ENCODE measurements at places on chromosomes 12 and 14.

GRCh38 chr12:65182012-65182739 is 12.8 kb downstream of the LEMD3 start:
- no peak for DNase-seq

- DNase-seq: no peak
Measured at GRCh38 chr12:92911339-92911738, 17.8 kb downstream of the EEA1 start.

DNA sequence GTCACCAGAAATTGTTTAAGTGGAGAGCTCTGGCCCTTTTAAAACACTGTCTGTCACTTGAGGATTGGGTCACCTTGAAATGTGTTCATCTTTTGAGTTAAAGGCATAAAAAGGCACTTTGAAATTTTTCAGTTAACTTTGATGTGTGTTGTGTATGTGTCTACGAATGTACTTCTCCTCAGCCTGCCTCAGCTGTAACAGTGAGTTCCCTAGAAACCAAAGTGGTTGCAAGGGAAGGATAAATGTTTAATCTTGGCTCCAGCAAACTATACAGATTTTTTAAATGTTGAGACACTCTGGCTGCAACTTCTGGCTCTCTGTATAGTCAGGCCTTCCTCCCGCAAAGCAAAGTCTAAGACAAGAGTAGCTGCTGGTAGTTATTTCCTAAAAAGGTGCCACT is 8.3 kb downstream of the DERA start:
- peak; percentile 30 for DNase-seq

DNA sequence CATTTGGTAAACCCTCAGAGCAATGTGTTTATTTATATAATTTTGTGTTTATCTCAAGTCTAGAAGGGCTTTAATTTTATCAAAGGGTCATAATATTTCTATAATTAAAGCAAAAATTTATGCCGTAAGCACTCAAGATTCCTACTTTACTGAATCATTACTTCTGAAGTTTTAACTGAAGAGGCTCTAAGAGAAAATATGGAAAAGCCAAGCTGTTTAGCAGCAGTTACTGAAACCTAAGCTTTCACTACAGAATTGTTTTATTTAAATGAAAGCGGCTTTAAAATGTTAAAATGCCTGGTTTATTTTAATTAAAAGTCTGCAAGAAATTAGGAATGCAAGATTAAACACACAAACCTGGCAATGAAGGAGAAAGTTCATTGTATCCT is 73.9 kb upstream of the BBS10 start:
- no peak for DNase-seq

GRCh38 chr12:56987551-56988053 is 18.7 kb downstream of the ZBTB39 start:
- peak; percentile 87 for DNase-seq

- no peak for DNase-seq
Measured at GRCh38 chr12:104494137-104494792, 37.5 kb downstream of the CHST11 start.

DNA sequence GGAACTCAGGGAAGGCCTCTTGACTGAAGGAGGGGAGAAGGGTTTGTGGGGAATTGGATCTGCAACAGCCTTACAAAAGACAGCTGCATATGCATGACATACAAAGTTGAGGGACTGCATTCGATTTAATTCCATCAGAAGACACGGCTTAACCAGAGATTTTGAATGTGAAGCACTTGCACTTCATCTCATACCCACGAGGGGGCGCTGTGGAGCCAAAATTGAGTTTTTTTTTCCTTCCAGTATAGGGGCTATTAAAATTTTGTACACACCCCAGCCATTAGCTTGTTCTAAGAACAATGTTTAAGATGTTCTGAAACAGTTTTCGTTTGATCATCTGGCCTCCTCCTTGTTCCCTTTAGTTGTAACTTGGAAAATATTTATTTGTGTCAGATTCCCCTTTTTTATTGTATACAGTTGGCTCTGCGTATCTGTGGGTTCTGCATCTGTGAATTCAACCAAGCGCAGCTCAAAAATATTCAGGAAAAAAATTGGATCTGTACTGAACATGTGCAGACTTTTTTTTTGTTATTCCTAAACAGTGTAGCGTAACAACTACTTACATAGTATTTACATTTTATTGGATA is 1.6 kb downstream of the SUDS3 start:
- DNase-seq: peak; percentile 83

DNA sequence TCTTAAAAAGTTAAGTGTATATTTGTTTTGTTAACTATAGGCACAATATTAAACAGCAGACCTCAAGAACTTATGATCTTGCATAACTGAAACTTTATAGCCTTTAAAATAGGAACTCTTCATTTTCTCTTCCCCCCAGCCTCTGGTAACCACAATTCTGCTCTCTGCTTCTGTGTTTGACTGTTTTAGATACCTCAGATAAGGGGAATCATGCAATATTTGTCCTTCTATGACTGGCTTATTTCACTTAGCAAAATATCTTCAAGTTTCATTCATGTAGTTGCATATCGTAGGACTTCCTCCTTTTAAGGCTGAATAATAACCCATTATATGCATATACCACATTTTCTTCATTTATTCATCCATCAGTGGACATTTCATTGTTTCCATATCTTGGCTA is 131.3 kb downstream of the PTPRO start:
- no peak for DNase-seq

GRCh38 chr14:82003426-82003825 is 469.8 kb upstream of the SEL1L start:
- DNase-seq: peak; percentile 39

GRCh38 chr14:65173973-65174693 is 71.8 kb upstream of the MAX start:
- DNase-seq: no peak

GRCh38 chr12:79769189-79769859 is 78.6 kb upstream of the PAWR start:
- DNase-seq: no peak

GRCh38 chr12:48768147-48768546 is 20.7 kb downstream of the ADCY6 start:
- no peak for DNase-seq

DNA sequence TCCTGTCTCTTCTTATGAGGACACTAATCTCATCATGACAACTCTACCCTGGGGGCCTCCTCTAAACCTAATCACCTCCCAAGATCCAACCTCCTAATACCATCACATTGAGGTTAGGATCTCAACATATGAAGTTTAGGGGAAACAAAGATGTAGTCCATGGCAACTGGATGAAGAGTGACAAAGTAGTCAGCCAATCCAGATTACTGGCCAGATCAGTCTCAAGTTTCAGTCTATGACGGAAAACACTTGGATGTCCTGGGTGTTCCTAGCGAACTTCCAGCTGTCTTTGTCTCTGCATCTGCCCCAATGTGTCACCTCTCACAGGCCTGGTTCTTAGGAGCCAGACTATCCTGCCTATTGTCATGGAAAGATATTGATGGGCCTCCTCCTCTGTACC is 630.8 kb downstream of the AACS start:
- DNase-seq: no peak

- DNase-seq: no peak
Measured at GRCh38 chr12:3165078-3165980, 88.2 kb downstream of the TSPAN9 start.

DNA sequence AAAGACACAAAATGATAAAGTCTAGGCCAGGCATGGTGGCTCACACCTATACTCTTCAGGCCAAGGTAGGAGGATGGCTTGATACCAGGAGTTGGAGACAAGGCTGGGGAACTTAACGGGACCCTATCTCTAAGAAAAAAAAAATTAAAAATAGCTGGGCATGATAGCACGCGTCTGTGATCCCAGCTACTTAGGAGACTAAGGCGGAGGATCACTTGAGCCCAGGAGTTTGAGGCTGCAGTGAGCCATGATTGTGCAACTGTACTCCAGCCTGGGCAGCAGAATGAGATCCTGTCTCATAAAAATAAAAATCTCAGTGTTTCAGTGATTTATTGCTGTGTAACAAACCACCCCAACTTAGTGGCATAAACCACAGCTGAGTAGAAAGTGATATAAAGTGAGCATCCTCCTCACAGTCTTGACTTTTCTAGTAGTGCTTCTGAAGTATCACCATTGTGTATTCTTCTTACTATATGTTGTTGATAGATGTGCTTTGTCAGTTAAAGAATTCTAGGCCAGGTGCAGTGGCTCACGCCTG is 10.6 kb upstream of the ATF1 start:
- no peak for DNase-seq

GRCh38 chr14:93184391-93185348 is at the start of the genes LYSET and MOAP1:
Gene LYSET (plus strand): TSS chr14:93185317. CDS start chr14:93185406, 89 bp downstream.
Gene MOAP1 (minus strand): TSS chr14:93184897. CDS start chr14:93184242, 655 bp downstream.
- peak; percentile 93 for DNase-seq

GRCh38 chr12:99282624-99283023 is 364.9 kb upstream of the GARIN6 start:
- DNase-seq: no peak

GRCh38 chr12:50529345-50529744 is 24.6 kb downstream of the DIP2B start:
- no peak for DNase-seq

- no peak for DNase-seq
Measured at GRCh38 chr14:71579331-71579730, 352.9 kb upstream of the RGS6 start.

DNA sequence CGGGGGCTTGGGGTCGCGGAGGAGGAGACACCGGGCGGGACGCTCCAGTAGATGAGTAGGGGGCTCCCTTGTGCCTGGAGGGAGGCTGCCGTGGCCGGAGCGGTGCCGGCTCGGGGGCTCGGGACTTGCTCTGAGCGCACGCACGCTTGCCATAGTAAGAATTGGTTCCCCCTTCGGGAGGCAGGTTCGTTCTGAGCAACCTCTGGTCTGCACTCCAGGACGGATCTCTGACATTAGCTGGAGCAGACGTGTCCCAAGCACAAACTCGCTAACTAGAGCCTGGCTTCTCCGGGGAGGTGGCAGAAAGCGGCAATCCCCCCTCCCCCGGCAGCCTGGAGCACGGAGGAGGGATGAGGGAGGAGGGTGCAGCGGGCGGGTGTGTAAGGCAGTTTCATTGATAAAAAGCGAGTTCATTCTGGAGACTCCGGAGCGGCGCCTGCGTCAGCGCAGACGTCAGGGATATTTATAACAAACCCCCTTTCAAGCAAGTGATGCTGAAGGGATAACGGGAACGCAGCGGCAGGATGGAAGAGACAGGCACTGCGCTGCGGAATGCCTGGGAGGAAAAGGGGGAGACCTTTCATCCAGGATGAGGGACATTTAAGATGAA is 630 bp downstream of the FOS start:
- DNase-seq: peak; percentile 83

- DNase-seq: no peak
Measured at GRCh38 chr12:125469683-125470082, 404.4 kb downstream of the AACS start.

DNA sequence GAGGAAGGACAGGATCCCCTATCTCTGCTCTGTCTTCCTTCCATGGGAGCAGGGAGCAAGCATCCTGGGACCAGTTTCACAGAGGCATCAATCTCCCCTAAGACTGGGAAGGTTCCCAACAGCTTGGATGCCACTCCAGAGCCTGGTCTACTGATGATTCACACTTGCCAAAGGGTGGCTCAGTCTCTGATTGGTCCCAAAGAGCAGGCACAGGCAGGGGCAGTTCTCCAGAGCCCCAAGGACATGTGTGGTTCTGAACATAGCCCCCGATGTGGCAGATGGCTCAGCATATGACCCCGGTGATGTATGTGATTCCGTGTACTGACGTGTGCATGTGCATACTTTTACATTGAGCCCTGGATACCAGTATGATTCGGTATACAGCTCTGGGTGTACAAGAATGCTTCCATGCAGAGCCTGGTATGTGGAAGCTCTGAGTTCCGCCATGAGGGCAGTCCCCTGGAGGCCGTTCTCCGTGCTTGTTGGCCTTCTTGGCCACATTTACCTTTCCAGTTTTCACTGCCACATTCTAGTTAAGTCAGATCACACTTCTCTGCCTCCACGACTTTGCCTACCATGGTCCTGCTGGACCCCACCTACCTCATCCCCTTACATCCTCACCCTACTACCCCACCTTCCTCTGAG is 21.2 kb downstream of the ITGA7 start:
- no peak for DNase-seq

- peak; percentile 31 for DNase-seq
Measured at GRCh38 chr12:109863847-109864712, 16.3 kb downstream of the GLTP start.

- DNase-seq: no peak
Measured at GRCh38 chr14:83253870-83254269, 1720.2 kb upstream of the SEL1L start.

DNA sequence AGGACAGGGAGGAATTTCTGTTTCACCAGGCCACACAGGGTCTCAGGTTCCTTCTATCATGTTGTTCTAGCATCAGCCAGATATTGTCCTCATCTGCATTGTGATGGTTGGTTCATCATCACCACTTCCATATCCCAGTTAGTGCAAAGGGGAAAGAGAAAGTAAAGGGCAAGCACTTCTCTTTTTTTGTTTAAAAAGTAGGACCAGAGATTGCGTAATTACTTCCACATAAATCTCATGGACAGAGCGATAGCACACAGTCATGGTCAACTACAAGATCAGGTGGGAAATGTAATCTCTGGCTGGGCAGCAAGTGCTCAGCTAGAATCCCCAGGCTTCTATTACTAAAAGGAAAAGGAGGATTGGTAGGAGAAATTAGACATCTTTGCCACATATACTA is 155.1 kb downstream of the KIF21A start:
- DNase-seq: no peak

DNA sequence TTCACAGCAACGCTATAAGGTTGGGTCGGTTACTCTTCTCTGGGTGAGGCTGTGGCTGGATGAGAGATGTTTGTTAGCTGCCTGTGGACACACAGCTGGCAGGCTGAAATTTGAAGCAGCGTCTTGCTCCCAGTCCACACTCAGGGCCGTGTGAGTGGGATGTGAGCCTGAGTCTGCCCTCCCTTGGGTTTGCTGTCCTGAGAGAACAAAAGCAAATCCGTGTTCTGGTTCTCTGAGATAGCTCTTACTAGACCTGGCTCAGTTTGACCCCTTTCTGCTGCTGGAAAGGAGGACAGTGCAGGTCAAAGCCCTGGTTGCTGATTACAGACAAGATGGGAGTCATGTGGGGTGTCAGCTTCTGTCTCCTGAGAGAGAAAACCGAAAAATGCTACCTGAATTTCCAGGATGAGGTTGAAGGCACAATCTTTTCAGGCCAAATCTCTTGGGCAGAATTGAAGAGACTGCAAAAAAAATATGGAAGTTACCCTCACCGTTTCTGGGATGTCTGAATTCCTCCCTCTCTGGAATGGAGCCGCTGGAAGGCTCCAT is 270.8 kb downstream of the ZFP36L1 start:
- DNase-seq: no peak

- DNase-seq: no peak
Measured at GRCh38 chr14:69181491-69181890, 9.8 kb upstream of the EXD2 start.

- DNase-seq: no peak
Measured at GRCh38 chr14:33837943-33838683, 112.8 kb downstream of the EGLN3 start.

DNA sequence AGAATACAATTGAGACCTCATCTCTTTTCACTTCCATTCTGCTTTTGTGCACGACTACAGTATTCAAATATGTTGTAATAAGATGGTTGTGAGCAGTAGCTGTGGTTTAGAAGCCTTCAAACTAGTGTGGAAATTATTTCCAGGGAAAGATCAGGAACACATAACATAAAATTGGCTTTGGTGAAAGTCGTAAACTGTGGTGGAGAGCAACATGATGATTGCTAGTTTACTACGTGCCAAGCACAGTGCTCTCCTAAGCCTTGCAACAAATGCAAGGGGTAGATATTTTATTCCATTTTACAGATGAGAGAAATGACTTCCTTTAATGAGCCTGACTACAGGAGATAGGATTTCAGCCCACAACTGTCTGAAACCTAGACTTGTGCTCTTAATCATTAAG is 172.4 kb upstream of the LMNTD1 start:
- DNase-seq: no peak

- DNase-seq: no peak
Measured at GRCh38 chr12:31325524-31325875, 450 bp downstream of the SINHCAF start.
